Fibroblast of the conjunctiva (primary cell): ENCODE measurements at places on chromosomes 3 and 15.
A peak's percentile ranks its signal among the peaks of the same experiment; 100 is the strongest.

DNA sequence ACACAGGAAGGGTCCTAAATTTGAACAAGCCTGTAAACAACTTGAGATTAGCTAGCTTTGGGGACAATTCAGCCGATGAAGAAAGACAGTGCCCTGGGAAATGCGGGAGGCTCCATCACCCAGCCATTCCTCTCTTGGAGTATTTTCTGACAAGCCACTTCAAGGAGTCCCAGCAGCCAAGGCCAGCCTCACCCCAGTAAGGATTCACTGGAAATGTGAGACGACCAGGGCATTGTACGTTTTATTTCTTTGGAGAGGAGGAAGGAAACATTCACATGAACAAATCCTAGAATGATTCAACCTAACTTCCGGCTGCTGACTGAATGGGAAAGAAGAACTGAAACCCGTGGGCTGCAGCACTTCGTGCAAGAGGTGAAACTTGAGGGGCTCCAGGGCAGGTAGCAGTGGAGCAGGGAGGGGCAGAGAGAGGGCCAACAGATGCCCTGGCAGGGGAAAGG is 116.4 kb upstream of the ARHGEF3 start:
- DNase-seq: no peak

DNA sequence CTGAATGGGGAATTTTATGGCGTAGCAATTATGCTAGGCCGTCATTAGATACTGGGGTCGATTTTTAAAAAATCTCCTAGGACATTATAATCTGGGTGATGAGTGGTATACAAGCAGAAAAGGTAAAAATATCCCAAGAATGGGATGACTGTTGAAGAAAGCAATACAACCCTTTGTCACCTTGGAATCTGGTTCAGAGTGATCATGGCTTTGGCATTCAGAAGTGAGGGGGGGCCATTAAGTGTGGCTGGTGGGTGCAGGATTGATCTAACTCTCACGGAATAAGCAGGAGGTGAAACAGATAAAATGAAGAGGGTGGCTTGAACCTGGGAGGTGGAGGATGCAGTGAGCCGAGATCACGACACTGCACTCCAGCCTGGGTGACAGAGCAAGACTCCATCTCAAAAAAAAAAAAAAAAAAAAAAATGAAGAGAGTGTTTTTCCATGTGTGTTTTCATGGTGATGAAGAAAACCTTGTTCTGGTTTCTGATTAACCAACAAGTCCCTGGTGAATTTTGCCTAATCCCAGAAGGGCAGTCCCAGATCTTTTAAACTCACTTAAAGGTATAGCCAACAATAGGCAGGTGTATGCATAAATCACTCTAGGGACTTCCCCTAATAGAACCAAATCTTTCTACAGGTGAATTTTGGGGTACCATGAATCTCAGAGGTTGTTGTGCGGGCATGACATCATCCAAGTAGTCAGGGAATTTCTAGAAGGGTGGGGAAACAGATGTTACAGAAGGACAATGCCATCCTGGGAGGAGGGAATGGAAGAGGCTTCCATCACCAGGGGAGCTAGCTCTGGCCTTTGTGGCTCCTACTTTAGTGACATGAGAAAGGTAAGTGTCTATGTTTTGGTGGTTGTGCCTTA is 3.1 kb upstream of the RAD54L2 start:
- no peak for DNase-seq

DNA sequence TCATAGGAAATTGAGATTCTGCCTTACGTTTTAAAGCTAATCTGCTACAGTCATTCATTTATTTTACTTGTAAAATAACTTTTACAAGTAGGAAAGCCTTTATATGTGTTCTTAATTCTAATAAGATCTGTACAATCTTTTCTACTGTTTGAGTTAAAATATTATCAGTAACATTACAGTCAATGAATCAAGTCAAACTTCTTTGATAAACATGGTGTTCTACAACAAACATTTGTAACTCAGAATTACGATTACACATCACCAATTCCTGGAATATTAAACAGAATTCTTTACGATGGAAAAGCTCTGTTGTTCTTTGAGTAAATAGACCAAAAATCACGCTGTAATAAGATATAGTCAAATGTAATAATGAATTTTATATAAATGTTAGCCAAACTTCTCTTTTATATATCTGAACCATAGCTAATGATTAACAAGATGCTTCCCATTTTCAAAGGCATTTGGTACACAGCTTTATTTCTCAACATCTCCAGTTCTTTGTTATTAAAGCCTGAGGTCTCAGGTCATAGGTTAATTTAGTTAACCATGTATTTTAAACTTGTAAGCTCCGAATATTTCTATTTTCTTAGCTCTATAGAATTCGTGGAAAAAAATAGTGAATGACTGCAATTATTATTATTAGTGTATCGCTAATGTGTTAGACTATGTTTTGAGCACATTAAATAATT is 232.4 kb downstream of the NAALADL2 start:
- no peak for DNase-seq

GRCh38 chr3:192570821-192571791 is 156.2 kb downstream of the FGF12 start:
- DNase-seq: peak; percentile 8

GRCh38 chr3:41200669-41201021 is 1.3 kb downstream of the CTNNB1 start:
- peak; percentile 3 for DNase-seq

- peak; percentile 13 for DNase-seq
Observed at GRCh38 chr3:142929109-142929508, 34.4 kb downstream of the PAQR9 start.

DNA sequence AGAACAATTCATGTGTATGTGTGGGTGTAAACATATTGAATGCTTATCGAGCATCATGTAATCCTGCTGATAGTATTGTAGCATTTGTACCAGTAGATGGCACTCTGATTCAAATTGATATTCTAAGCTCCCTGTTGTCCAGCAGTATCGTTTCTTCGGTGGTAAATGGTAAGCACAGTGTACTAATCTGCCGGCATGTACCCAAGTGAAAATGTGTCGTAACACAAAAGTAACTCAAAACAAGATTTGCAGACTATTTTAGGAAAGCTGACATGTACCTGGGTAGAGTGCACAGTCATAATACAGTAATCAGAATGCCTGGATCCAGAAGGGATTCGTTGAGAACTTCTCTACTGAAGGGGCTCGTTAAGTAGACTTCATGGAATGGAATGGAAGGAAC is 31.7 kb upstream of the MNS1 start:
- peak; percentile 79 for DNase-seq

DNA sequence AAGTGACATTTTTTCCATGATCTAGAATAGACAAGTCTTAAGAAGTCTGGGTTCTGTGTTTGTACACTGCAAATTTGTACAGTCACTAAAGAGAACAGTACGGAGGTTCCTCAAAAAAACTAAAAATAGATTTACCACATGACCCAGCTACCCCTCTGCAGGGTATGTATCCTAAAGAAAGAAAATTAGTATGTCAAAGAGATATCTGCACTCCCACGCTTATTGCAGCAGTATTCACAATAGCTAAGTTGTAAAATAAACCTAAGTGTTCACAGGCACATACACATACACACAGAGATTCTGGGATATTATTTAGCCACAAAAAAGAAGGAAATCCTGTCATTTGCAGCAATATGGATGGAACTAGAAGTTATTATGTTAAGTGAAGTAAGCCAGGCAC is 120.4 kb downstream of the ZIC1 start:
- no peak for DNase-seq

DNA sequence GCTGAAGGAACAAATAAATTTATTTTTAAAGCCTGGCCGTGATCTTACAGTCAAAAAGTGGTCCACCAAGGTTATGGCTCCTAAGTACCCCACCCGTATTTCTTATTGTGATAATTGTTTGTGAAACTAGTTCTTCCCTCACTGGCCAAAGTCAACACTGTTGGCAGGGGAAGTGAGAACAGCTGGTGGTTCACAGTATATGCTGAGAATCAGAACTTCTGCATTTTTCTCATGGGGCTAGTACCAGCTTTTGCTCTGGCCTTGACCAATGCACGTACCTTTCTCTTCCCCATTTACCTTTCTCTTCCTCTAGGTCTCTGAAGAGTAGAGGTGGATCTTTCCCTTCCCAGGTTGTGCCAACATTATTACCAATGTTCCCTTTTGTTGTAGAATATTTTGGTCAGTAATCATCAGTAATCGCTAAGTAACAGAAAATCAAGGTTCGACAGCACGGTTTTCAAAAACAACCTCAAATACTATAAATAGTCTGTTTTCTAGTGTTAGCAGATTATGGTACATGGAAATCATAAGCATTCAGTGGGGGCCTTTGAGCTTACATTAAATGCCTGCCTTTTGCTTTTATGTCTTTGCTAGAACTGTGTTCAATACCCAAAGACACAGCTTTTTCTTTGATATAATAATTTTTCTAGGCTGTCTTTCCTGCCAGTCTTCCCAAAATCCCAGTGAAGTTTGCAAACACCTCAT is 268.0 kb downstream of the LPP start:
- no peak for DNase-seq

DNA sequence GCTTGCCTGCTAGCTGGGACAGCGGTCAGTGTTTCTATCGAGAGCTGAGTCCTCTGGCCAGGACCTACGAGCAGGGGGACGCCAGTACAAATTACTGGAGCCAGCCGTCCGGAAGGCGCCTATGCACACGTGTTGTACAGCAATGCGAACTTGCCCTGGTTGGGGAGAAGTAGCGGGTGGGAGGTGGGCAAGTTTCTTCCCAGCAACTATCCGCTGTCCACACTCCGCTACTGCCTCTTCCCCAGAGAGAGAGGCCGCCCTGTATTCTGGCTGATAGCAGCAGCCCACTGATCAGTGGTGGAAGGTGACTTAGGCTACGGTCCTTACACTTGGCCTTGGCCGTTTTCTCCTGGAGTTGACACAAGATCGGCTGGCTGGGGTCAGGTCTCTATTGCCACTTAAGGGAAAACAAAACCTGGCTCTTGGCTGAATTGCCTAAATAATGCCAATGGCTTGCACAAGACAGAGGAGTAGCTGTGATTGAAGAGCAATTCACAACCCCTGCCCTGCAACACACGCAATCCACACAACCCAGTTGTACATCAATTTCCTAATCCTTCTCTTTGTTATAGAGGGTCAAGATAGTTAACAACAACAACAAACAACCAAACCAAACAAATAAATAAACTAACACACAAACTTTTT is 12.8 kb upstream of the SHC4 start:
- DNase-seq: no peak

GRCh38 chr3:19645093-19645492 is 288.9 kb downstream of the EFHB start:
- no peak for DNase-seq

GRCh38 chr3:65439641-65440284 is 599.0 kb downstream of the MAGI1 start:
- peak; percentile 53 for DNase-seq

DNA sequence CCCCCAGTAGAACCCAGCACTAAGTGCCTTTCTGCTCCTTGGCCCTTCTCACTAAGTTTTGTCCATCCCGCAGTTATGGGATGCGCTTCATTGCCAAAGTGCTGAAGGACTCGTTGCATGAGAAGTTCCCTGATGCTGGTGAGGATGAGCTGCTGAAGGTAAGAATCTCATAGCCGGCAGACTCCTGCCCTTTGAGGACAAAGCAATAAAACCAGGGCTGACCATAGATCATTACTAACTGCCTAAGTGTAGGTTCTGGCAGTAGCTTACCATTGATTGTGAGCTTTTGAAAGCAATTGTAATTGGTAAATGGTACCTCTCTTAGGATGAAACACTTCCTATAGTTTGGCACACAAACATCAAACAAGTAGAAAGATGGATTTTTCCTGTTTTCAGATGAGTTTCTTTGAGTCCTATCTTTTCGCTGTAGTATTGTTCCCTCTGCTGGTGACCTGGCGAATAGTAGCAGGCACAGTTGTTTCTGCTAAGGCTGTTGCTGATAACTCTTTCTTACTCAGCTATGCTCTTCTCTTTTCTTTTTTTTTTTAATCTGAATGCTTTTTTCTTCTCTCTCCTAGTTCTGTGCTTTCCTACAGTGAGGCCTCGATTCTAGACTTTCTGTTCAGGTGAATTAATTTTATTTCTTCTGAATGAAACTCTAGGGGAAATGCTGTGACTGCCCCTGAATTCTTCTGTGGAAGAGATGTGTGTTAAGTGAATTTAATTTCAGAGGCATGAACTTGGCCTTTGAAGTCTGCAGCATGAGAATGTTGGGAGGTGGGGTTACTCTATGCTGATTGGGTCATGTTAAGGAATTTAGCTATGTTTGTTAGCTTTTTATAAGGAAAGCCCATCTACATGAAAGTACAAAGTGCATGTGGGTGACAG is 47.4 kb upstream of the CRTC3 start:
- DNase-seq: peak; percentile 58

GRCh38 chr15:71334873-71335272 is 219.6 kb downstream of the THSD4 start:
- DNase-seq: no peak

DNA sequence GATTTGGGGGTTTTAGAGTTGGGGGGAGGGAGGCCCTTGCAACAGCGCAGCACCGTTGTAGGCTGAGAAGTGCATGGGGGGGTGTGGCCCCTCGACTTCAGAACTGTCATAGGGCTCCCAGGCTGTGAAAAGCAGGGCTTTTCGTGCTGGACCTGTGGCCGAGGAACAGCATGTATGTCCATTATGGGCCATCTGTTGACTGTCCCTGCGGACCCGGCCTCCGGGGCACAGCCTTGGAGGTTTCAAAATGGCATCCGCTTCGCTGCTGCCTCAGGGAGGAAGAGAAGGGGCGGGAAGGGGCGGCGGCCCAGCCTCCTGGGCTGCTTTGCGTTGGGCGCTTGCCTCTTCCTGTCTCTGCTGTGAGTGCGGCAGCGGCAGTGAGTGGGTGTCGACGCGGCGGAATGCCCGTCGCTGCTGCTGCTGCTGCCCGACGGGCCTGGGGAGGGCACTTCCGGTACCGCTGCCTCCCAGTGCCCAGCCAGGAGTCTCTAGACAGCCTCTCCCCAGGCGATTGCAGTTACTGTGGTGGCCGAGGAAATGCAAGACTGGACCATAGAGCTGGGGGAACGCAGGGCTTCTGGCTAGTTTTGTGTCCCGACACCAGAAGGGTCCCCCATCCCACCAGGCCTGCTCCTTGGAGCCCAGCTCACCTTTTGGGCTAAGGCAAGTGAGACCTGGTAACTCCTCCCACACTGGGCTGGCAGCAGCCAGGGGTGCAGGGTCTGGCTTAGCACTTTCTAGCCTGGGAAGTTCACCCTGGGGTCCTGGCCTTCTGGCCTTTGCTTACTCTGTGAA is 1.9 kb downstream of the GNAI2 start:
- peak; percentile 51 for DNase-seq

GRCh38 chr15:55494931-55495330 is 13.1 kb downstream of the DNAAF4 start:
- DNase-seq: no peak

DNA sequence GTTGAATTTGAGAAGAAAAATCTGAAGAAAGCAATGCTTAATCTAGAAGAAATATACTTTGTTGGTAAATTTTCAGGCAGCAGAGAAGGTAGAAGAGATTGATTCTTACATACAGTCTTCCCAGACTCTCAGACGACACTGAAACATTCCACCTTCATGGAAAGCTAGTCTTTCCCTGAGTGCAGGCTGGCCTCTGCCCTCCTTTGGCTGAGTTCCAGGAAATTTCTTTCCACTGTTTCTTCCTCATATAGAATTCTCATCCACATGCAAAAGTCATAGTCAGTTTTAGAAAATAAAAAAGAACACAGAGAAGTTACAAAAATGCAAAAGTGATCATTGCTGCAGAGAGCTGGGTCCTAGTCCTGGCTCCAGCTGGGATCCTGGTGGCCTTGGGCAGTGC is 142.5 kb upstream of the PRR23C start:
- no peak for DNase-seq
